ENCODE measurements at places on chromosomes 12 and 14.
A peak's percentile ranks its signal among the peaks of the same experiment; 100 is the strongest.

- no peak for DNase-seq
Observed at GRCh38 chr12:78562368-78563205, 302.0 kb upstream of the SYT1 start.

DNA sequence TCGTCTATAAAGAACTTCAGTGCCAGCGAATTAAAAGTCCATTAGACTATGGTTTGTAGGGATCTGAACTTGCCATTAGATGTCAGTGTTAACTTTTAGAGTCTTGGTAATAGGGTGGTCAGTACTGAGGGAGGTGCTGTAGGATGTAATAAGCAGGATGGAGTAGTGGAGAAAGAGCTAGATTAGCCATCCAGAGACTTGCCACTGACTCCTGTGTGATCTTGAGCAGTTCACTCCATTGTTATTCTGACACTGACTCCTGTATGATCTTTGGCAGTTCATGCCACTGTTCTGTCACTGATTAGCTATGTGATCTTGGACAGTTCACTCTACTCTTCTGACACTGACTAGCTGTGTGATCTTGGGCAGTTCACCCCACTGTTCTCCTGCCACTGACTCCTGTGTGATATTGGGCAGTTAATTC, 133.6 kb downstream of the TTLL5 start:
- DNase-seq, result peak; percentile 90

GRCh38 chr14:22420598-22421186, 168.3 kb downstream of the DAD1 start:
- no peak for DNase-seq

- no peak for DNase-seq
Observed at GRCh38 chr12:41076114-41076513, 112.0 kb upstream of the PDZRN4 start.

DNA sequence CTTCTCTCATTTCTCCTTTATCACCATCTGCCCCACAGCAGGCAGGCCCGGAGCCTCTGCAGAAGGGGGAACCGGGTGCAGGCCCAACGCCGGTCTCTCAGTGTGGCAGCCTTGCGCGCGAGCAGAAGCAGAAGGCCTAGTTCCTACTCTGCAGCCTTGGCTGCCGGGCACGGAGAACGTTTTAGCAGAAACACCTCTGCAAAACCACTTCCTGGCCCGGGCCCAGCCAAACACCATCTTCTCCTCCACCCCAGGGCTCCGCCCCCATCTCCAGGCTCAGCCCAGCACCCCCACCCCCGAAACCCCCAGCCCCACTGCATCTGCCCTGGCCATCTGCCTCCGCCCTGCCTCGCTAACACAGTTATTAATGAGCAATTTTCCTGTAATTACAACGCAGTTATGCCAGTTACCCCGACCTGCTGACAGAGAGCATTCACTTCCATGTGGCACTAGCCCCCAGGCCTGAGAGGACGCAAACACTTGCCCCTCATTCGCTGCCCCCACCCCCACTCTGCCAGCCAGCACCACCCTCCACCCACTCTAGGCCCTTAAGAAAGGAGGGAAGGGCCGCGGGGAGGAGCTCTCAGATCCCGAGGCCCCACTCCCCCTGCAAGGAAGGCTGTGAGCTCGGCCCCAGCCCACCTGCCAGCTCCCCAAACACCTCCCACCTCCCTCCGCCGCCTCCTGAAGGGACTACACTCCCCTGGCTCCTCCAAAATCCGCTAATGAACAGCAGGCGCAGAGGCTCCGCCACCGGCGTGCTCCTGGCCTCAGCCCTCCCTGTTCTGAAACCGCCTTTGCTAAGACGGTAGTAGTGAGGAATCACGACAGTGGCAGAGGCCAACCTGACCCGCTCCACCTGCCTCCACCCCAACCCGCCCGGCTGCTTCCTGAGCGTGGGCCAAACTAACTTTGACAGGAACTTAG, 44.7 kb upstream of the FBRSL1 start:
- DNase-seq, result peak; percentile 65

GRCh38 chr12:114933428-114934160, 249.6 kb upstream of the TBX3 start:
- DNase-seq, result no peak

DNA sequence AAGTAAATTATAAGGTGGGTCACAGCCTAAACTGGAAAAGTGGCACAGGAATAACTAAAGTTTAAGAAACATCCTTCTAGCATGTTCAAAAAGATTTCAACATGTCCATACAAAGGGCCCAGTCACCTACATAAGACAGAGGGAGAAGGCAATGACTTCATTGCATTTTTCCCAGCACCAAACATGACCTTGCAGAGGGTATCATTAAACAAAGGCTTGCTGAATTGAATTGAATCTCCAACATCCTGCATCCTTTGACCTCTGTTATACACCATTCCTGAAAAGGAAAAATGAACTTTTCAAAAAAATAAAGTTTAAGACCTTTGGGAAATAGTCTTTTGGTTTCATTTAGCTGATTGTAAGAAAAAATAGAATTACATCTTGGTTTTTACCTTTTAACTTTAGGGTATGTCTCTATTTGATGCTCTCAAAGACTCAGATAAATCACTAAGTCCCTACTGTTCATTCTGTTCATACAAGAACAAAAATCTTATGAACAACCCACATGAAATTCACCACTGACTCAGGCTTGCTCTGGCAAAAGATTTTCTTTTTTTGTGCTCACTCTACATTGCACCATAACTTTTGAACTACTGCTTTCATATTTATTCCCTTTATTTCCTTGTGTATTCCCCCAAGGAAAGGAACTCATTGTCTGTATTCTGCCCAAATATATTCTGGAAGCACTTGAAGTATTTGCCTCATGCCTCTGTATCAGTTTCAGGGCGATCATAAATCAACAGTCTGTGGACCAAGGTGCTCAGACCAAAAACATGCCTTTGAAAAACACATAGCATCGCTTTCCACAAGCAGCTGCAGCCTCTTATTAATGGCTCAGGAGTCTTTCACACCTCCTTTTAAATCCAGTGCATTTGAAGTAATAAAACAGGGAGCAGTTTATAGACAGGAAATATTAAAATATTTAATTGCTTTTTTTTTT, 121.7 kb downstream of the DUSP6 start:
- DNase-seq, result no peak

- peak; percentile 63 for DNase-seq
Observed at GRCh38 chr14:76832503-76832988, 6.3 kb downstream of the LRRC74A start.

GRCh38 chr12:89138048-89138852, 214.1 kb downstream of the DUSP6 start:
- no peak for DNase-seq

DNA sequence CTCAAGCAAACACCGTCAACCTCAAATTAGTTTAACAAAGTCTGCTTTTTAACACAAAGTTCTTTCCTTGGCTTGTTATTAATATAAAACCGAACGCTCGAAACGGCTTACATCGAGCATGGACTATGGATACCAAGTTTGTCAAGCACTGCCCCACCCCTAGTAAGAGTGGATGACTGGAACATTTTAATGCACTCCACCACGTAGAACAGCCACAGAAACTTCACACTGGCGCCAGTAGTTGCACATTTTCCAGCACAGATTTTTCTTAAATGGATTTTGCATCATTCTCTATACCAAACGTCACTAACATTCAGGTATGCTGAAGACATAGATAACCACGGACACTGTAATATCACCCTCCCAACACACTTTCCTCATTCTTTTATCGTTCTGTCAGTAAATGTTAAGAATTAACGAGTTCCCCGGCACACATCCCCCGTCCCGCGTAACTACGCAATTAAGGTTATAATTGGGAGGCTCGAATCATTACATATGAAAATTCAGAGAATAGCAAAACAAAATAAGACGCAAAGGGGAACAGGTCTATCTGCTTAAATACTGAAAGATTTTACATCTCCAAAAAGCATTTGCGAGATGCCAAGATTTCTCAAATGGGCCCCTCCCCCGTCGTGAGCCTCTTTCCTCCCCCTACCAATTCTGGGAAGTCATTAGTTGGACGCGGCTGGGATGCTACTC, 990 bp downstream of the FERMT2 start:
- DNase-seq, result peak; percentile 90

DNA sequence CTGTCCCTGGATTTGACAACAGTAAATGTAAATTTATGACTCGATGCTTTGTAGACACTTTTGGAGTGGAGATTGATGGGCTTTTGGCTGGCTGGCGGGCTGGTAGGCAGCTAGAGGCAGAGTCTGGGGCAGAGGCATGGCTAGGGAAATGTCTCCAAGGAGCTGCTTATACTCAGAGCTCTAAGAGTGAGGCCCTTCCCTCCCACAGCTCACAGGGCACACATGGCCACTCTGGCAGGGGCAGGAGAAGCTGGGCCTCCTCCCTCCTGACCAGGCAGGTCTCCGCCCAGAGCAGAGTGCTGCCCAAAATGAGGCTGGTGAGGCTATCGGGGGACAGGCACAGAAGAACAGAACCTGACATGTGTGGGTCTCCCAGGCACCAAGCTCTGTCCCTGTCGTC, 67.5 kb downstream of the GALNT16 start:
- no peak for DNase-seq

DNA sequence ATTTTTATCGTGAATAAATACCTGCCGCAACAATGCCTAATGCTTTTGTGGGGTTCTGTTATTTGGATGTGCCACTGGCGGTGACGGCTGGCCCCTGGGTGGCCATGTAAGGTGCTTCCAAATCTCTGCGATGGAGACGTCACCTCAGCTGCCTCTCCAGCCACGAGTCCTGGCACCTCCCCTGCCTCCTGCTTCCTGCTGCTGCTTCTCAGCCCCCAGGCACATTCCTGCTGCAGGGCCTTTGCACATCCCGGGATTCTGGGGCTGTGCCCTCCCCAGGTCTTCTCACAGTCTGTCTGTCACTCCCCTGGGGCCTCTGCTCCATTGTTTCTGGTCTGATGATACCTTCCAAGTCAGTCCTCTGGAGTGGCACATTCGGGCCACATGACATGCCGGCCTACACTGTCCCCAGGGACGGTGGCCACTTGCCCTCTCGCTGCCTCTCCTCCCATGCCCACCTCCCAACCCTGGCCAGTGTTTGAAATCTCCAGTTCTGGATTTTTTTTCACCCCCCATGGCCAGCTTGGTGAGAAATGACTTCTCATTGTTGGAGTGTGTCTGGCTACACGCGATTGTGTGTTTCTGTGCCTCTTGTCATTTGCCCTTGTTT, 151.8 kb downstream of the KIF26A start:
- DNase-seq, result no peak

- DNase-seq, result no peak
Observed at GRCh38 chr12:108696111-108696995, 35.0 kb downstream of the CORO1C start.

Data from muscle of leg (tissue), 16 donors.